ENCODE measurements at places on chromosomes 6 and 20.

GRCh38 chr6:43833223-43833995 is 63.4 kb downstream of the VEGFA start:
- no peak for DNase-seq

- no peak for DNase-seq
Observed at GRCh38 chr6:53311586-53311935, 37.2 kb downstream of the ELOVL5 start.

DNA sequence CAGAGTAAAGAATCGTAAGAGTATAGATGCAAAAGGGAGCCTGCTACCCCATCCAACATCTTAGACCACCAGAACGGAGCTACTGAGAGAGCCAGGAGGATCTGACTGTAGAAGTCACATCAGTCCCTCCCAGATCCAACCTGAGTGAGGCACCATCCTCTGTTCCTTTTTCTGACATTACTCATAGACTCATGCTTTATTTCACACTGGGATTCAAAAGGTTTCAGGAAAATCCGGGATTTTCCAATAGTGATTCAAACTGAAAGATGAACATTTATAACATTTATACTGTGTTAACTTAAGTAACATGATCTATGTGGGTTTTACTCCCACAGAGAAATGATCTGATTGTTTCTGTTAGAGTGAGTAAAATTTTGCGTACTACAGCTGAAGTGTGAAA is 868.6 kb upstream of the GJE1 start:
- DNase-seq, result no peak

- peak; percentile 54 for DNase-seq
Observed at GRCh38 chr6:129370268-129370916, 339.6 kb downstream of the ARHGAP18 start.

DNA sequence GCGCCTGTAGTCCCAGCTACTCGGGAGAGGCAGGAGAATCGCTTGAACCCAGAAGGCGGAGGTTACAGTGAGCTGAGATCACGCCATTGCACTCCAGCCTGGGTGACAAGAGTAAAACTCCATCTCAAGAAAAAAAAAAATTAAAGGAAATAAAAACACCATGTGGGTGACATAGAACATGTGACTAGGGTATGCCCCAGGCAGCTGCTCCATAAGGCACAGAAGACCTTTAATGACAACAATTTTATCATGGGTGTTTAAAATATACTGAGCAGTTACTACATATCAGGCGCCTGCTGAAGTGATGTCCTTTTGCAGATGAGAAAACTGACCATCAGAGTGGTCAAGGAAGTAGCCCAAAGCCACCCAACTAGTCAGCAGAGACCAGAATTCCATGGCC is 8.0 kb downstream of the PEDS1 start:
- no peak for DNase-seq

All from KBM-7 (cell line).